Glutamatergic neuron (in vitro differentiated cells): ENCODE measurements at places on chromosomes 12 and 14.
A peak's percentile ranks its signal among the peaks of the same experiment; 100 is the strongest.

DNA sequence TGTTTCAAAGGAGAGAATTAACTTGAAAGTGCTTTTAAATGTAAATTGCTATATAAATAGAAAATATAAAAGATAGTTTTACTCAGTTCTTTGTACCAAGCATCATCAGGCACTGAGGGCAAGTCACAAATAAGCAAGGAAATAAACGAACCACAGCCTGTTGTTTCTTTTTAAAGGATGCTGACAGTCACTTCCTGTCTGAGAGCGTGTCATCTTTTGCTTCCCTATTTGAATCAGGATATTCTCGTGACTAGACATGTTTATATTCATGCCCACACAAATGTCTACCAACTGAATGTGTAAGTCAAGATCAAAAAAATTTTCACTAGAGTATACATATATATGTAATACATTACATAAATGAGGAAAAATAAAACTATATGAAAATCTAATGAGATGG lies 31.4 kb upstream of the SLC2A13 start:
- no peaks in the 10 kb centered on the region for H3K36me3 ChIP-seq
- H3K27me3 ChIP-seq: peaks cover 2% of the 10 kb centered on the region
- no peak overlapping the region for H3K4me3 ChIP-seq
- no peak overlapping the region for H3K27ac ChIP-seq

DNA sequence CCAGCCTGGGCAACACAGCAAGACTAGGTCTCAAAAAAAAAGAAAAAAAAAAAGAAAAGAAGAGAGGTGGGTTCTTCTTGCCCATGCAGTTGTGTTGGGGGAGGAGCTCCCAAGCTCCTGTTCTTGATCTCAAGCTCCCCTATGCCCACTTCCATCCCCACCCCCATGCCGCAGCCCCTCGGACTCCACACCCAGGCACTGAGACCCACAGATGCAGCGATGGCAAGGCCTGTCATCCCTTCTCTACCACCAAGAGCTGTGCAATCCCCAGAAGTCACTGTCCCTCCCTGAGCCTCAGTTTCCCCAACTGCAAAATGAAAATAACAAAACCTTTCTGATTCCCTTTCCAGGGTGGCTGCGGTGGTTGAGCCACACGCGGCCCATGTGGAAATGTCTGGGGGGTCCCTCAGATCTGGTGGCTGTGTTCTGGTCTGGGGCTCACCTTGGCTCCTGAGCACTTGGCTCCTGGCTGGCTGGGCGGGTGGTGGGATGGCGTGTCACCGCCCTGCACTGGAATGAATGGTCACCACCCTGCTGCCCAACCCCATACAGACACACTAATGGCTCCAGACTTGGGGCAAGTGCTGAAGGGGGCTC lies 22.6 kb upstream of the KIF26A start:
- no peak overlapping the region for H3K4me3 ChIP-seq
- DNase-seq: no peak
- no peak overlapping the region for H3K27ac ChIP-seq
- H3K36me3 ChIP-seq: no peaks in the 10 kb centered on the region
- H3K4me1 ChIP-seq: no peaks in the 10 kb centered on the region
- H3K27me3 ChIP-seq: peaks cover 22% of the 10 kb centered on the region

- H3K4me1 ChIP-seq: peaks cover 81% of the 10 kb centered on the region
- H3K36me3 ChIP-seq: no peaks in the 10 kb centered on the region
- H3K4me3 ChIP-seq: peak overlapping the region; percentile 67
- peak overlapping the region; percentile 91 for H3K27ac ChIP-seq
- H3K27me3 ChIP-seq: no peaks in the 10 kb centered on the region
Measured at GRCh38 chr14:81311141-81311540, 89.0 kb downstream of the STON2 start.

GRCh38 chr14:105527826-105528585 lies 1.6 kb downstream of the TMEM121 start:
- no peak overlapping the region for H3K27ac ChIP-seq
- no peaks in the 10 kb centered on the region for H3K36me3 ChIP-seq
- no peak overlapping the region for H3K4me3 ChIP-seq
- DNase-seq: peak; percentile 84
- H3K27me3 ChIP-seq: peaks cover 14% of the 10 kb centered on the region

- no peaks in the 10 kb centered on the region for H3K36me3 ChIP-seq
- peaks cover 6% of the 10 kb centered on the region for H3K27me3 ChIP-seq
- no peak overlapping the region for H3K27ac ChIP-seq
- peaks cover 5% of the 10 kb centered on the region for H3K4me1 ChIP-seq
Measured at GRCh38 chr12:123229051-123229450, 3.9 kb downstream of the MPHOSPH9 start.

DNA sequence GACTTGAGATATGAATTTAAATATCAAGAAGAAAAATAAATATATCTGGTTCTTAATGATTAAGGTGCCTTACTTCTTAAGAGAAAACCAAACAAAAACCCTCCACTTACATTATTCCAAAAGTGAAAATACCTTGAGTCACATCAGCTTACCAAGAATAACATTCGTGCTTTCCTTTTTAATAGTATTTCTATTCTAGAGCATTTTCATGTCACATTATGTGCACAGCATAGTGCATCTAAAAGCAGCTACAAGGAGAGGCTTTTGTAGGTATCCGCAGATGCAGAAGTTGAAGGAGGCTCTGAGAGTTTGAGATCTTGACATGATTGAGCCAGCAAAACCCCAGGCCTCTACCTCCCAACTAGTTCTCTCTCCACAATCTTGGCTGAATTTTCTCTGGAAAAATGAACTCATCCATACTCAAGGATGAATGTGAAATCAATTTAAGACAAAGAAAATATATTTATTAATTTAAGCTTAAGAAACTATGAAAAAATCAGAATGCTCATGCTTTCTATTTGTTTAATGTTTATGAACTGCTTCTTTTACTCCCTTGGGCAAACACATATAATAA lies 275.0 kb downstream of the AKAP6 start:
- H3K36me3 ChIP-seq: peaks cover 9% of the 10 kb centered on the region
- no peaks in the 10 kb centered on the region for H3K4me1 ChIP-seq
- H3K27me3 ChIP-seq: peaks cover 8% of the 10 kb centered on the region
- no peak overlapping the region for H3K27ac ChIP-seq
- H3K4me3 ChIP-seq: no peak overlapping the region

DNA sequence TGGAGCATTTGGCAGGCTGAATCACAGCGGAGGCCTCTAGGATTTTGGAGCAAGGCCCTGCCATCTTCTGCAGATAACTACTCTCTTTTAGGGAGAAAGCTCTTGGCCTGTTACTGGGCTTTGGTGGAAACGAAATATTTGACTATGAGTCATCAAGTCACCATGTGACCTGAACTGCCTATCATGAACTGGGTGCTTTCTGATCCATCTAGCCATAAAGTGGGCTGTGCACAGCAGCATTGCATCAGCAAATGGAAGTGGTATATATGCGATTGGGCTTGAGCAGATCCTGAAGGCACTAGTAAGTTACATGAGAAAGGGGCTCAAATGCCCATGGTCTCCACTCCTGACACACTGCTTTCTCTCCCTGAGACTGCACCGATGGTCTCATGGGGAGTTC lies 21.1 kb downstream of the GYS2 start:
- H3K27me3 ChIP-seq: no peaks in the 10 kb centered on the region
- no peak for DNase-seq
- no peak overlapping the region for H3K4me3 ChIP-seq
- no peaks in the 10 kb centered on the region for H3K4me1 ChIP-seq
- H3K27ac ChIP-seq: no peak overlapping the region

DNA sequence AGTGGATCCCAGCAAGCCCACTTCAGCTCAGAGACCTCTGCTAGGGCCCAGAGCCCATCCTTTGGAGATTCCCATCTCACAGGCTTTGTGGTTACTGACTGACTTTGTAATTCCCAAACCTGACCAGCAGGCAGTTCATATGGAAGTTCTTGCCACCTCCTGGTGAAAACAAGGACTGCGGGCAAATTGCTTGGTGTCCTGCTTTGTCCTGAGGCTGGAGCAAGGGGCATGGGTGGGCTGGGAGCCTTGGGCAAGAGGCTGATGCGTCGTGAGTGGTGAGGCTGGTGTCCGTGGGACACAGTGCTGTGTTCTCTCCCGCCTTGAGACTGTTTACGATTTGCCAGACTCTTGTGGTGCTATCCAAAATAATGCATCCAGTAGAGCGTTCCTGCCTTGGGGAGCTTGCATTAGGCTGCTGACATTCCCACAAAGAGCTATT lies 91.0 kb downstream of the LRRC74A start:
- H3K4me3 ChIP-seq: no peak overlapping the region
- H3K27ac ChIP-seq: peak overlapping the region; percentile 98
- no peaks in the 10 kb centered on the region for H3K36me3 ChIP-seq
- peak; percentile 83 for DNase-seq

DNA sequence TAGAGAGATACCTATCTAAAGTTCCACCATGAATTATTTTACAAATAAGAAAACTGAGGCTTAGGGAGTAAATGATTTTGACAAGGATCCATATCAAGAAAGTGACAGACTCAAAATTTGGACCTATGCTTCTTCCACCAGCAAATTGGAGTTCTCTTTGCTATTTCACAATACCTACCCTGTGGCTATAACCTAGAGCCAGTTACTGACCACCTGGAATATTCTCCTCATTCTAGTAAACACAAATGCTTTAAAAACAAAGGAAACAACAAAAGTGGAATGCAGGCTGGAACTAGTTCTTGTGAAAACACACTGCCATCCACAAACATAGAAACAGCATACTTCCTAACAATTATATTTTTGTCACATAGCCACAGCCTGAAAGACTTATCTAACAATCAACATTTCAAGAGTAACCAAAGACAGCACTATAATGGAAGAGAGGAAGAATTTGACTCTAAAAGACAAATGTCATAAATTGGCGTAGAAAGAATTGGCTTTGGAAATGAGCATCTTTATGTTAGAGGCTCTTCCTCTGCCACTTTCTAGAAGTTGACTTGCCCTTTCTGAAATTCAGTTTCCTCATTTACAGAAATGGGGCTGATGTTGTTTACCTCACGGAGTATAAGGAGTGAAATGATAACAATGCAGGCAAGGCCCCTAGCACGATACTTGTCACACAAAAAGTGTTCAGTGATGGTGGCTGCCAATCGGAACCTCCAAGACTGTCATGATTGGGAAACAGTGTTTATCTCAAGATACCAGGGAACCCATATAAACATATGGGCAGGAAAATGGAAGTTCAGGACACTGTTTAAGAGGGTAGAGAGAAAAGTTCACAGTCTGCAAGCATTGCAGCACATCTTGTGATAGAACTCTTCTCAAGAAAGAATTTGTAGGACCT lies 138.6 kb upstream of the LGR5 start:
- no peak overlapping the region for H3K4me3 ChIP-seq
- peaks cover 6% of the 10 kb centered on the region for H3K4me1 ChIP-seq
- H3K27ac ChIP-seq: no peak overlapping the region
